ENCODE measurements at places on chromosomes 11 and 22.

- DNase-seq: no peak
Observed at GRCh38 chr11:35235936-35236666, 97.1 kb downstream of the CD44 start.

GRCh38 chr11:128669506-128670270 lies 24.2 kb upstream of the FLI1 start:
- DNase-seq: no peak

DNA sequence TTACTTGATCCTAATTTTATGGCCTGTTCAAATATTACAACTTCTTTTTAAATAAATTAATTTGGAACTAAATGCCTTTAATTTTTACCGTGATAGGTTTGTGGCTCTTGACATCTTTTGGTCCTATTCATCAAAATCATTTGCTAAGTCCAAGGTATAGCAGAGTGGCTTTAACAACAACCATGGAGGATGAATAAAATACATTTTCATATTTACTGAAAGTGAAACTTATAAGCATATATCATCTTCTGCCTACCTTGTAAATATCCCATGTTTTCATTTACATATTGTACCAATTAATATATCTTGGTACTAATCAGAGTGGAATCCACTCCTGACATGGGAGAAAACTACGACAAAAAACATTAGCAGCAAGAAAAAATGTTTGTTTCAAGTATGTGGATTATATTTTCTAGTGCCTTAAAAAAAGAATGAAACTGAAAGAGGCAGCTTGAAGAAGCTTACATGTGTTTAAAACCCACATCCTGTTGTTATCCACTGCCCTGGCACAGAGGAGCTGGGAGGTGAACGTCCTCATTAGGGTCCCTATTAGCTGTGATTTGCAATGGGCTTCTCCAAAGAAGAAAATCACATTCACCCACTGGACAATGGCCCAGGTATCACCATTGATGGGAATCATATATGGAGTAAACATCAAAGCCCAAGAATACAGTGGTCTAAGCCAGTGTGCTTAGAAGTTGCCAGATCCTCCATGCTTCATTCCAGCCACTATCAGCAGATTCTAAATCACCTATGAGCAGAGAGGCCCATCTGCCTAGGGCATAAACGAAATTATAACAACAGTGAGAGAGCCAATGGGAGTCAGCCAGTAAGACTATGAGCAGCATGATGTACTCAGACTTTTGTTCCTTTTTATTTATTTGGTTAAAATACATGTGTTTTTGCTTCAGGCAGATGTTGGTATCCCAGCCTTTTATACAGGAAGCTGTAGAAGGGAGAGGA lies 84.7 kb downstream of the MAML2 start:
- no peak for DNase-seq

DNA sequence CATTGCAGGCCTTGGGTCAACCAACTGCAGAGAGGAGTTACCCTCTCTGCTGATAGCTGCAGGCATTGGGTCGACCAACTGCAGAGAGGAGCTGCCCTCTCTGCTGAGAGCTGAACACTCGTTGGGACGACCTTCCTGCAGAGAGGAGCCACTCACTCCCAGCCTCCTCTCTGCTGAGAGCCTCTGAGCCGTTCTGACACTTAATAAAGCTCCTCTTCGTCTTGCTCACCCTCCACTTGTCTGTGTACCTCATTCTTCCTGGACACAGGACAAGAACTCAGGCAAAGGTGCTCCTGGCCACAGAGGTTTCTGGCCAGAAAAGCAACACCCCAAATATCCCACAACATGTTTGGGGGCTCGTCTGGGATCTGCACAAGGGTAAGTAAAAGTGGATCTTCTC lies 7.5 kb upstream of the PKP3 start:
- DNase-seq: no peak

DNA sequence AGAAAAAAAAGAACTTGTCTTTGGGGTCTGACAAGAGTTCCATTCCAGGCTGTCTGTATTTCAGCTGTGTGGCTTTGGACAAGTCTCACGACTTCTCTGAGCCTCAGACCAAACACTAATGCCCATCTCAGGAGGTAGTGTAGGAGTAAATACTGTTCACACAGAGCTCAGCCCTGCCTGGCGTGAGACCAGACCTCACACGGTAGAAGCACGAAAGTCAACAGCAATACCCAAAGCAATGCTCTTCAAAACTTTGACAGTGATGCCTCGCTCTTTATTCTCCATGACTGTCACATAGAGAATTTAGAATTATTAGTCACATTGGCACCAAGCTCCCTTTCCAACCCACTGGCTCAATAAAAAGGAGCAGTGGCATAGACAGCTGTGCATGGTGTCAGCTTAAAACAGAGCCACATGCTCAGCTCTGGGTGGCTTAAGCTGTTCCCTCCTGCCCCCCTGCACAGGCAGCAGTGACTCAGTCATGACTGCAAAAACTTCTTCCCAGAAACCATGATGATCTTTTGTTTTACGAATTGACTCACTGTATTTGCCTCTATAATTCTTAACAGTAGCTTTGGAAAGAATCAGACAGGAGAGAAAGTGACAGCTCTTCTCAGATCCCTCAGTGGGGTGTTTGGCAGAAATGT lies 74.0 kb upstream of the PHF21B start:
- no peak for DNase-seq
